ENCODE measurements at places on chromosomes 12 and 14. TPM values are rescaled to one million over a fixed set of nuclear protein-coding genes. Genes with fewer than 3 reads are reported as not detected.
A peak's percentile ranks its signal among the peaks of the same experiment; 100 is the strongest.

PLA2G1B gene
- not detected for total RNA-seq

PIWIL1 gene
- total RNA-seq = not detected

ADAM21 gene
- 0.38 TPM for total RNA-seq

ZC2HC1C gene
- total RNA-seq = 10.5 TPM

FOXN4 gene
- total RNA-seq = not detected

SLC35F4 gene
- not detected for total RNA-seq

DNA sequence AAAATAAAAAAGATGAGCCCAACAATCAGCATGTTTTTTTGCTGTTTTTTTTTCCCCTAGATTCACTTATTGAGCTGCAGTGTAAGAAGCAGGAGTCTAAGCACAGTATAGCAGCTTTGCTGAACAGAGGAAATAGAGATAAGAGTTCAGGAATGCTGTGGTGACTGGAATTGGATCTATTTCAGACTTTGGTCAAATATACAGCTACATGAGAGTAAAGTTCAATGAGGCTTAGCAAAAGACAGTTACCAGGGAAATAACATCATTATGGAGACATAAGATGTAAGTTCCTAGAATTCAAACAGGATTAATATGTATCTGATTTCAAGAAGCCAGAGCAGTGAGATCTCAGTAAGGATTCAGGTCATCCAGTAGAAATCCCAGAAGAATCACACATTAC, 613.0 kb downstream of the RPS29 start:
- DNase-seq = no peak

- DNase-seq = no peak
These were observed 154.8 kb downstream of the TMX1 start for GRCh38 chr14:51394804-51395203.

- no peak for DNase-seq
These were observed 83.7 kb upstream of the IGF1 start for GRCh38 chr12:102564026-102564425.

- DNase-seq = no peak
These were observed 30.9 kb upstream of the WDR89 start for GRCh38 chr14:63672417-63673180.

GRCh38 chr14:88551094-88551870, 3.5 kb downstream of the PTPN21 start:
- DNase-seq = peak; percentile 76

- no peak for DNase-seq
These were observed 845.4 kb upstream of the TMEM132C start for GRCh38 chr12:127421614-127422013.

- no peak for DNase-seq
These were observed 61.5 kb downstream of the TMEM30B start for GRCh38 chr14:61219673-61220072.

DNA sequence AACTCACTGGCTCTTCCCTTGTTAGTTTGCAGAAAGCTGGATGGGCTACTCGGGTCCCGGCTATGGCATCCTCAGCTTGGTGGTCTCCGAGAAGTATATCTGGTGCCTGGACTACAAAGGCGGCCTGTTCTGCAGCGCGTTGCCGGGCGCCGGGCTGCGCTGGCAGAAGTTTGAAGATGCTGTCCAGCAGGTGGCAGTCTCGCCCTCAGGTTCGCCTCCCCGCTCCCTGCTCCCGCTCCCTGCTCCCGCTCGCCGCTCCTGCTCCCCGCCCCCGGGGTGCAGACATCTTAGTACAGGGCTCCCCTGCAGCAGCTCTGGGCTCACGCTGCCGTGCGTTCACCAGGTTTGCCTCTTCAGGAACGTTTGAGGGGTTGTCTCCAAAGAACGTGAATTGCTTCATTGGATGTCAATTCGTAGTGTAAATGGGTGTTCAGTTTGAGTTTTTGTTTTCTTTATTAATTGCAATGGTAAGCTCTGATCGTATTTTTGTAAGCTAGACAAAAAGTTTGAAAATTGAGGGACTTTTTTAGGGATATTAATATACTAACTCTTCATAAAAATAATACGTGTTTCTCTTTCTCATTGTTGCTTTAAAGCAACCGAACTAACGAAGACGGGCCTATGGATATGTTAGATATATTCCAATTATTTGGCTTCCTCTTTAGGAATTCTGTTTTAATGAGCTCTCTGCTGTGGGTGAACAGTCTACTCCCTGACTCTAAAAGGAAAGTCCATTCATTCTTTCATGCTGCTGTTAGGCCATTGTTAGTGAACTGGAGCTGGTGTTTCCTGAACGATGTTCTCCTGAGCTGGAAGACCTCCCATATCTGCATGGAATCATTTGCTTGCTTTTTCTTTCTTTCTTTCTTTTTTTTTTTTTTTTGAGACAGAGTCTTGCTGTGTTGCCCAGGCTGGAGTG, 71.3 kb downstream of the ANKRD9 start:
- peak; percentile 87 for DNase-seq

DNA sequence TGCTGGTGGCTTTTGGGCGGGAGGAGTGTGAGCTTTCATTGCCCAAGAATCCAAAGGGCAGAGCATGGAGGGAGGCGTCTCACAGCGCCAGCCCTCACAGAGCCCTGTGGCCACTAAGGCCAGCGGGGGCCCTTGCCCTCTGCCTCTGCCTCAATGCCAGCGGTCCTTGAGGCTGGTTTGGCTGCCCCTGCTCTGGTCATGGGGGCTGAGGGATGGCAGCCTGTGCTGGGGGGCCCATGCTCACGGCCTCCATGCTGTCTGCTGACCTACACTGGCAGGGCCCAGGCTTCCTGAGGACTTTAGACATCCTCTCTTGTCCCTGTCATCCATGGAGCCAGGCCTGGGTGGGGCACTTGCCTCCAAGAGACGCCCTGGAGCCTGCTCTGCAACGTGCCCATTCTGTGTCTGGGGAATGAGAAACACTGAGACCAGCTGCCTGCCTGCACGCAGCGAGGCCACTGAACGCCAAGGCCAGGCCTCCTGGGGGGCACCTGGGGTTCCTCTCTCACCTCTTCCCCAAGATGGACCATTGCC, 143.4 kb downstream of the KIF26A start:
- peak; percentile 7 for DNase-seq

All from left ventricle myocardium inferior (tissue), 1 donor.